Esophagus squamous epithelium (tissue), 5 donors: ENCODE measurements at places on chromosomes 1 and 21.

DNA sequence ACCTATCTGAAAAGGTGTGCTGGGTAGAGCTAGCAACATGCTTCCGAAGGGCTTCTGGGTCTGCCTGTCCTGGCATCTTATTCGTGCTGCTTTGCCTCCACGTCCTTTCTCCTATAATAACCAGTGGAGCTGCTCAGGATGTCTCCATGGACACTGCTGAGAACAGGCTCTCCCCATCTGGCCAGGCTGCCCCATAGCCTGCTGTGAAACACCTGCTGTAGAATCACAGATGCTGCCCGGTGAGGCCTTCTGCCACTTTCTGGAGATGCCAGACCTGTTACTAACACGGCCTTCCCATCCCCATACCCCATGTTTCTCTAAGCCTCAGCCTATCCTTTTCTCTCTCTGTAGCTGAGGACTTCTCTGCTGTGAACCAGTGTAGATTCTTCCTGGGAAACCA, 120.5 kb downstream of the IER5 start:
- no peak for DNase-seq

- no peak for DNase-seq
These were observed 75.6 kb upstream of the PTGFR start for GRCh38 chr1:78415165-78415564.

DNA sequence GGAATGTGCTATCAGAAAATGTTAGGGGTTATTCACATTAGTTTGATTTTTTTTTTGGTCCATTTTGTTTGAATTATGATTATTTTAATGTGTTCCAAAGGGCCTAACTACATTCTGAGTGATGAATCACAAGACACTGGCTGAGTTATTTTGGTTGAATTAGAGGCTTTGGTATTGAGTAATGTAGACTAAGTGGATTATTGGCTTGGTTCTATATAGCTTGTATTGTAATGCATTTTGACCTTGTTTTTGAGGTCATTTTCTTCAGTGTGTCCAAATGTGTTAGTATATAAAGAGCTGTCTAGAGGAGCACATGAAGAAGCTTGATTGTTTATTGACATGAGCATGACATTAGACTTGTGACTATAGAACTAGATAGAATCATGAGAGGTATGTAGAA, 3.4 kb downstream of the ZNF326 start:
- no peak for DNase-seq

DNA sequence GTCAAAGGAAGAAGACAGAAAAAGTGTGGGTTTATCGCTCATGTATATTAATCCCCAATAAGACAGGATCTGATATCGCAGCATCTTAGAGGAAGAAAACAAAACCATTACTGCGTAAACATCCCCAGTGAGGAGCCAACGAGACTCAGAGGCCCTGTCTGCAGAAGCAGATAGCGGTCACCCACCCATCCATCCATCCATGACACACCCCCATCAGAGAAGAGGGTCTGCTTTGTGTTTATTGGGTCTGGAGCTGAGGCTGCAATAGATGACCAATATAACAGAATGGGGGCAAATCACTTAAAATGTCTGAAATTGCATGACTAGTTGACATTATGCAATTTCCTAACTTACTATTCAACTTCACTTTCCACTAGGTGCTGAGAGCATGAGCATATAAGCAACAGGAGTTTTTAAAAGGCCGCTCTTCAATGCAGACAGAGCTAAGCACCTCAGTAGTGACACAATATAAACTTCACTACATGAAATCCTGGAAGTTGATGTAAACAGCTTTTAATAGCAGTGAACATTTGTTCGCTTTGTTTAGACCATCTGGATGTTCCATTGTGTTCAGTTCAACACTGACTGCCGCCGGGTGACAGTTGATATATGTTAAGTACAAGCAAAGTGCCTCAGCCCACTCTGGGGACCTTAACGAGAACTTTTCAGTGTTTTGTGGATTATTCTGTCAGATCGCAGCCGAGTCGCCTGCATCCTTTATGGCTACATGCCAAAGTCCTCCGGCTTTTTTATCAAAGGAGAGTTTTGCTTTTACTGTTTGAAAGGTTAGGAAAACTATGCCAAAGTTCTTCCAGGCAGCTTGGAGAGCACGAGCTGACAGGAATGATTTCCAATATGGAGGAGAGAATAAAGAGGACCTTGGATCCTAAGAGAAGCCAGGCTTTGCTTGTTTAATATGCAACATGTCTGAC, 167.5 kb downstream of the ZNF281 start:
- no peak for DNase-seq

GRCh38 chr1:31786366-31787060, 22.4 kb upstream of the ADGRB2 start:
- DNase-seq = no peak

- DNase-seq = no peak
These were observed 6.8 kb downstream of the SH2D2A start for GRCh38 chr1:156809711-156810366.

- no peak for DNase-seq
These were observed 288.4 kb upstream of the PRMT6 start for GRCh38 chr1:106768077-106768476.

DNA sequence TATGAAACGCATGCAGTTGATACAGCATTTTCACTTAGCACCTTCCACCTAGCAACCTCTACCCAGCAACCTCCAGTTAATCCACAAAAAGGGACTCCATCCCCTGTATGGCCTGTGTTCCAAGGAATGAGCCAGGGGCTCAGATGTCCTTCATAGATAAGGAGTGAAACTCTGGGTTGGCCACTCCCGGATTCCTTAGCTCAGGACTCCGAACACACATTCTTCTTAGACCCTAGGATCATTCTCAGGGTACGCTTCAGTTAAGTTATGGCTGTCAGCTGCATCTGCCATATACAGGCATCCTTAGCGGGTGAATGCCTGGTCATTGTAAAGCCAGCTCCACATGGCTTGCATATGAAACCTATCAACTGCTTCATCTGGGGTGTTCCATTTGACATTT, 15.9 kb upstream of the IFI6 start:
- no peak for DNase-seq

DNA sequence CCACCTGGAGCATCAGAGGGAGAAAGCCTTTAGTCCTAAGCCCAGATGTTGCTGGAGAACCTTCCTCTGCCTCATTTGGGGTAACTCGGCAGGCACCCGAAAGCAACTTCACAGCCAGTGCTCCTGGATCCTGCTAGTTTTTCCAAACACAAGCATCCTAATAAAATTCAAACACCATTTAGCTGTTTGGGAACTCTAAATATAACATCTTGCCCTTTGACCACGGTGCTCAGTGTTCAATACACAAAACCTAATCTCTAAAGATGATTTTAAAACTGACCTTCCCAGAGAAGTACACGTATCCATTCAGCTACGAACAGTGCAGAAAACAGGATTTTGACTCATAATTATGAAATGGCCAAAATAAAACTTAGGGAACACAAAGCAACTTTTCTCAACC, 40.3 kb downstream of the PROX1 start:
- no peak for DNase-seq

DNA sequence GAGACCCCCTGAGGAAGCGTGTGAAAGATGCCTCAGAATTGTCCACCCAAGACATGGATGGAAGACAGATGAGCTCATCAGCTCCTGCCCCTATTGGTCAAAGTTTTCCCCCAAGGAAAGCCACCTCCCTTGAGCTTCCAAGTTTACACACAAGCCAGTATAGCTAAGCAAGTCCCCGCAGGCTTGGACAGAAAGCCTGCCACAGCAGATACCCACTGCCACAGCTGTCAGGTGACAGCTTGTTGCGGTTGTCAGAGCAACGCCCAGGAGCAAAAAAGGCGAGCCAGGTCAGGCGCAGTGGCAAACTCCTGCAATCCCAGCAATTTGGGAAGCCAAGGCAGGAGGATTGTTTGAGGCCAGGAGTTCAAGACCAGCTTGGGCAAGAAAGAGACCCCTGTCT, 60.9 kb upstream of the IFNAR2 start:
- DNase-seq = no peak

- DNase-seq = no peak
These were observed 3.4 kb downstream of the BMP8A start for GRCh38 chr1:39494671-39495410.

GRCh38 chr1:43250351-43250761, 19.4 kb upstream of the TMEM125 start:
- no peak for DNase-seq

GRCh38 chr21:44972821-44973220, 33.0 kb downstream of the SLX9 start:
- DNase-seq = no peak

DNA sequence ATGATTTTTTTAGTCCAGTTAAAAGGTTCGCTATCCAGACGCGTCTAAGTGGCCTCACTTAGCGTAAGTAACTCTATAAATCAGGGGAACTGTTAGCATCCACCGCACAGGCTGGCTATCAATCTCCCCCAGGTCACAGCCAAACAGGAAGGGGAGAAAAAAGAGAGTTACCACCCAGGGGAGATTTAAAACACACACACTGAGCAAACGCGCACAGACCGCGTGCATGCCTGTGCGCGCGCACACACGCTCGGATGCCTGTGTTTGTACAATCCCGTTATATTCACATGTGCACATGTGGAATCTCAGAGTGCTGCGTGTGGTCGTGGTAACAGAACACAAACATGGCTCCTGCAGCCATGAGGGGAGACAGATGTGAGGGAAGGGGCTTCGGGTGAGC, 125.4 kb downstream of the CASZ1 start:
- no peak for DNase-seq

DNA sequence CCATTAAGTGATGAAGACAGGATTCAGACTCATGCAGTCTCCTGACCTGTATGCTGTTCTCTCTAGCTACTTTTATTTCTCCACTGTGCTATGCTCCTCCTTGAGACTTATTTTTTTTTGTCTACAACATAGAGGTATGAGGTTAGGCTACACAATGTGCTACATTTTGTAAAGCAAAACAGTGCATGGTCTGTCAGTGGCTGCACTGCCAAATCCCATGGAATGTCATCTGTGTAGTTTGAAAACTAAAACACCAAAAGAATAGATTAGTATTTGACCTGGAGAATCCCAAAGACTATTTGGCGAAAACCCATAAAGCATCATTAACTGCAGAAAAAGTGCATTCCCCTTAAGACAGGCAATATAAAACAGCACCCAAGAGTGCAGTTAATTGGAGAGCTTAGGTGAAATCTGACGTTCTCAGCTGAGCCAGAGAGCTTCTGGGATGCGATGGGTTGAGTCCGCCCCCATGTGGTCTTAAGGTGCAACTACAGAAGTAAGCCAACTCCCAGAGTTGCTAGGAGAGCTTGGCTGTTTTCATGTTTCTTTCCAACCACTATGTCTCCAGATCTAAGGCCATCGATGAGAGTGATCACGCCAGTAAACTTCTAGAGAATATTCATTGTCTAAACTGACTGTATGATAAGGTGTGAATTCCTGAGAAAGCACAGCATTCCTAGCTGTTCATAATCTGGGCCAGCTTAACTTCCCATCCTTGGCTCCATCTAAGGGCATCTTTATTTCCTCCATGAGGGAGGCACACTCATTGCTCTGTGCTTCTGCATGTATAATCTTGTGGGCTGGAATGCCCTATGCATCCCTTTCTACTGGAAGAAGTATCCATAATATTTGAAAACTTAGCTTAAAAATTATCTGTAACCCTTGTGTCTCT, 20.7 kb upstream of the CYP2J2 start:
- DNase-seq = peak; percentile 1

- no peak for DNase-seq
These were observed 264.9 kb downstream of the LTN1 start for GRCh38 chr21:28727809-28728208.

DNA sequence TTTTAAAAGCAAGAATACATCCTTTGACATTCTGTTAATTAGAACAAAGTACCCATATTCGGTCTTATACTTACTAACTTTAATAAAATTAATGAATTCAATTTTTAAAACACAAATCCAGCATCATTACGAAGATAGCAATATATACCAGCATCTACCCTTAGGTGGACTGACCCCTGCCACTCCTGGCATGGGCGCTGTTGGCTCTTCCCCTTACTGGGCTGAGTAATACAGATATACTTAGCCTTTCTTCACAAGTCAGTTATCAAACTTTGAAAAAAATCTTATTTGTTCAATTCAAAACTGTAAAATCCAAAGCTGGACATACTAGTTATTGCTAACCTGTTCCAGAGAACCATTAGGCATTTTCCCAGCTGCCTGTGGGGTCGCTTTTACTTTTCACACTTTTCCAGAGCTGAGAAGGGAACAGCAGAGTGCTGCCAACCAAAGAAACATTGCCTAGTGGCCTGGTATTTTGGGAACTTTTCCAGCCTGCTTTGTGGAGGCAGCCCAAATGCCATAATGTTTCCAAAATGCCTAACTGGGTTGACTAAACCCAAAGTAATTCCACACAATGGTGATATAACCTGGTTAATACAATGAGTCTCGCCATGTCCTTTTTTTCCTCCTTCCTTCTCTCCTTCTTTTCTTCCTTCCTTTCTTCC, 424.7 kb upstream of the ADGRL2 start:
- no peak for DNase-seq
